ENCODE measurements at places on chromosomes 6 and 20.

DNA sequence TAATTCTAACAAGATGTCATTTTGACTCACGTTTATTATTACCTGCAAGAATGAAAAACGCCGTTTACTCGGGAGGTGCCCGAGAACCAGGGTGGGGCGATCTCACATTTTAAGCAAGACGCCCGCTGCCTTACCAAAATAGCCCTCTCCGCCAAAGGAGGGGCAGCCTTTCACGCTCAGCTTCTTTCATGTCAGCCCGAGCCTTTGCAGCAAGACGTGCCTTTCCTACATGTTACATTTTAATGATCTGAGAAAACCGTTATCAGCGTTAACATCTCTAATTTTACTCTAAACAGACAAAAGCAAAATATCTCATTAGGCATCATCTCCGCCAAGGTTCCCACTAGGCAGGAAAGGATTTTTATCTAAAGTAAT is 2.0 kb downstream of the BACH2 start:
- no peak for DNase-seq

DNA sequence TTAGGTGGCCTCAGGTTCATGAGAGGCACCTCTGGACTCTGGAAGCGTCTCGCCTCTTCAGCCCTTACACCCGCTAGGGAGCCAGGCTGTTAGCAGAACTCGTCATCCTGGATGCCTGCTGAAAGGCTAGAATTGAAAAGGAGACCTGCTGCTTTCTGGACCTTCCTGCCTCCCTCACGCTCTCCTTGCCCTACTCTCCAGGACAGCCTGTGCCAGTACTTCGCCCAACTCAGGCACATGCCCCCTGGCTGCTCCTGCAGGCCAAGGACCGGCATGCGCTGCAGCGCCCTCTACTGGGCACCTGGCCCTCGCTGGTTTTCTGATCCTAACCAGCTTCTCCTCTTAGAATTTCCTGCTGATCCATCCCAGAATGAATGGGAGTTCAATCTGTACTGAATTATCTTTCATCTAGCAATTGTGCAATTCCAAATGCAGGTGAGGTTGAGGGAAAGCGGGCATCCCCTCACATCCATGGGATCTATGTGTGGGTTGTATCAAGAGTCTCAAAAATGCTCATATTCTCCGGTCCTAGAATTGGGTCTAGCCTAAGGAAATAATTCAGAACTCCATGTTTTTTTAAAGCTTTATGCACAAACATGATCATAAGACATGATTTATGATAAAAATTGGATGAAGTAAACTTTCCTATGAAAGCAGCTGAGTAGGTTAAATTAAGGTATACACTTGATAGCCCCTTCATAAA is 78.0 kb downstream of the PTPN1 start:
- peak; percentile 40 for DNase-seq

DNA sequence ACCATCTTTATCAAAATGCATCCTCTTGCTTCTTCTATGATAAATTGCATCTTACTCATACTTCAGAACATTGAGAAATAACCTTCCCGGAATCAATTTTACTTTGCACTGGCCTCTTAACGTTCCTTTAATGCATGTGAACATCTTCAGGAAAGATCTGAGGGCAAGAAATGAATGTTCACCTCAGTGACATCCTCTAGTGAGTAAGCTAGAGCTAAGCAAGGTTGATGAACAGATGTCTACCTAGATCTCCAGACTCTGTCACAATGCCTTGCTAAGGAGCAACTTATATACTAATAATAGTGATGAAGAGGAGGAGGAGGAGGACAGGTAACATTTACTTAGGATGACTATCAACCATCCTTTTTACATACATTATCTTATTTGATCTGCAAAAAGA is 16.8 kb upstream of the HINT3 start:
- DNase-seq, result no peak

- peak; percentile 62 for DNase-seq
These were observed 16.6 kb downstream of the SLC2A12 start for GRCh38 chr6:134035823-134036296.

DNA sequence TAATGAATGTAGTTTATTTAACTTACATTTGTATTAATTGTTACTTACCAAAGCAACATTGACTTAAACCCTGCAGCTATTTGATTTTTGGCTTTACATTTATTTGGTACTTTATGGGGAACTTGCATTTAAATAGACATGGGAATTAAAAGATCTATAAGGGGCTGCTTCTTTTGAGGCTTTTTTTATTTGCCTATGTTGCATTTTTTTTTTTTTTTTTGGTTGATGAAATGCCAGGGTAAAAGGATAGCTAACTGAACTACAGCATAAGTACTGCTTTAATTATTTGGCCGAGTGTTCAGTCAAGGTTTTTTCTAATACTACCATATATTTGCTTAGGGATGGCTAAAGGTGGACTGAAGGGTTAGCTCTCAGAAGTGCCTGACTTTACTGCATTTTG is 62.5 kb upstream of the CDH4 start:
- DNase-seq, result no peak

DNA sequence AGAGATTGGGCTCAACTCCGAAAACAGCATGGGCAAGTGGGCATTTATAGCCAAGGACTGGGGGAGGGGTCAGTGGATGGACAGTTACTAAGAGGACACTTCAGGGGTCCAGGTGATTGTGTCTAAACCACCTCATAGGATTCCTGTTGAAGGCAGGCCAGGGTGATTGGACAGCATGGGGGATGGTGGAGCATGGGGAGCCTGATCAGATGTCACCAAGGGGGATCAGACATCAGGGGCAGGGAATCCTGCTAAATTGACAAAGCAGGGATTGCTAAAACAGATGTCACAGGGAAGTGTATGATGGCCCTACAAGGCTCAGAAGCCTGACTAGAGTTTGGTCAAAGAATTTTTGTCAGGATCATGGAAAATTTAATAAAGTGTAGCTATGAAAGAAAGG is 2.4 kb upstream of the PYGB start:
- no peak for DNase-seq

- no peak for DNase-seq
These were observed 44.9 kb upstream of the FAM83B start for GRCh38 chr6:54801669-54802068.

- DNase-seq, result peak; percentile 29
These were observed 3.7 kb downstream of the PRSS16 start for GRCh38 chr6:27251112-27251605.

- no peak for DNase-seq
These were observed 253.4 kb upstream of the TAB2 start for GRCh38 chr6:149064001-149064659.

DNA sequence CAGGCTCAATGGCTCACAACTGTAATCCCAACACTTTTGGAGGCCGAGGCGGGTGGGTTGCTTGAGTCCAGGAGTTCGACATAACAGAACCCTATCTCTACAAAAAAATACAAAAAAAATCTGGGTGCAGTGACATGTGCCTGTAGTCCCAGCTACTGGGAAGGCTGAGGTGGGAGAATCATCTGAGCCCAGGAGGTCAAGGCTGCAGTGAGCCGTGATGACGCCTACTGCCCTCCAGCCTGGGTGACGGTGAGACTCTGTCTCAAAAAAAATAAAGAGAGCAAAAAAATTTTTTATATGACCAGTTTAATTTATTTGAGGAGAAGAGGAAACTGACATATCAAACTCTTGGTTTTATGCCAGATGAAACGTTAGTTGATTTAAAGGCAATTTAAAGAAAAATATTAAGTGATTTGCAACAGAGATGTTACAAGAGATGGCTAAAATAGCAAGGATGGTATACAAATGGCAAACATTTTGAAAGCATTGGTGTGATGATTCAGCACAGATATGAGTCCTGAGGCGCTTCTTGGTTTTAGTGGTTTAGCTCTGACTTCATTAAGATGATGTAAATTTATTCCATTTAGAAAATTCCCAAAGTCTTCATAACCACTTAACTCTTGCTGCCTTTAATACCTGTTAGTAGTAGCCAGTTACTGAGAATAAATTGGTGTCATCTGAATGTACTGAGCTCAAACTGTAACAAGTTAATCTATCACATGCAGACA is 17.7 kb downstream of the GTF2H5 start:
- DNase-seq, result no peak

- no peak for DNase-seq
These were observed 58.7 kb upstream of the RIN2 start for GRCh38 chr20:19699180-19699971.

DNA sequence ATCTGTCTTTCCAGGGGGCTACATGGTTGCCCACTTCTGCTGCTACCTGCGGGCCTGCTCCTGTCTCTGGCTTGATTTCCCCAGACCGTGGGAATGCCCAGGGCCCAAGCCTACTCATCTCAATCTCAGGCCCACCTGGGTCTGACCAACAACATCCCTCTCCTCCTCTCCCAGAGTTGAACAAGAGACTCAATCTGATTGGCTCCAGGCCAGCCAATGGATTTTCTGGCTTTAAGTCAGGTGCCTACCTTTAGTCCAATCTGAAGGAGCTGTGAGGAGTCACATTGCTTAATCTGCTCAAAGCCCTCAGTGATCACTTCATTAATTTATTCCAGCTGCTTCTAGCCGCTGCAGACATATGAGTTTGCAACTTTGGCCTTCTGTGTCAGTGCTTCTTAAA is 162.4 kb upstream of the KCNG1 start:
- no peak for DNase-seq

GRCh38 chr20:35463455-35464300 is 8.3 kb downstream of the CEP250 start:
- peak; percentile 69 for DNase-seq

DNA sequence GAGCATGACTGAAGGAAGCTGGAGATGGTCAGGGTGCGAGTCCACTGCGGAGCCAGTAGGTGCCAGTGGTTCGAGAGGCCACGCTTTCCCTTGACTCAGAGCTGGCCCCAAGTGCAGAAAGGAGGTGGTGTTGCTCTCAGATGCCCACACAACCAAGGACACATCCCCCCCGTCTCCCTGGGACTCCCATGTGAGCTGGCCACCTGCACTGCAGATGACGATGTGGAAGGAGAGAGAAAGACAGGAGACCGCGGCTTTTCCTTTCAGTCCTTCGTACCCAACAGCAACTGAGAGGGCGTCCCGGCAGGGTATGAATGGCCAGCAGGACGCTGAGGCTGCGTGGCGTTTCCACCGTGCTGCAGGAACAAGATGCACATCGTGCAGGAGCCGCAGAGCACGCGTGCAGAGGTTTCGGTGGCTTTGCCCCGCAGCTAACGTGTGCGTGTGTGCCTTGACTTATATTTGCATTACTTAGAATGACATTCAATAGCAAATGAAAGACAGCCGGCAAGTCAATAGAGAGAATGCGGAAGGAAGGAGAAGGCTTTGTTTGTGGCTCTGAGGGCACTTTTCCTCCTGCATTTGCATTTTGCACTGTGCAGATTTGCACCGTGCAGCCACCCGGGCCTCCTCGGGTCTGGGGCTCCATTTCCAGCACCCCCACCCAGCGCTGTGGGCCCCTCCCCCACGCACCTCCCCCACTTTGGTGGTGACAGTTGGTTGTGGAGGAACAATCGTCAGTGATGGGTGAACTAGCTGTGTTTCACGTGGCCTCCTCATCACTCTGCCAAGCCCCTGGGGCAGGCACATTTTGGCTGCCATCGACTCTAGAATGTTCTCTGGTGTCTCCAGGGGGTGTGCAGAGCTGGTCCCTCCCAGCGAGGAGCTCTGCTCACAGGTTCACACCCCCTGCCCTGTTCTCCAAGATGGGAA is 26.4 kb upstream of the BHLHE23 start:
- peak; percentile 90 for DNase-seq

GRCh38 chr6:424741-425417 is 33.3 kb downstream of the IRF4 start:
- no peak for DNase-seq

DNA sequence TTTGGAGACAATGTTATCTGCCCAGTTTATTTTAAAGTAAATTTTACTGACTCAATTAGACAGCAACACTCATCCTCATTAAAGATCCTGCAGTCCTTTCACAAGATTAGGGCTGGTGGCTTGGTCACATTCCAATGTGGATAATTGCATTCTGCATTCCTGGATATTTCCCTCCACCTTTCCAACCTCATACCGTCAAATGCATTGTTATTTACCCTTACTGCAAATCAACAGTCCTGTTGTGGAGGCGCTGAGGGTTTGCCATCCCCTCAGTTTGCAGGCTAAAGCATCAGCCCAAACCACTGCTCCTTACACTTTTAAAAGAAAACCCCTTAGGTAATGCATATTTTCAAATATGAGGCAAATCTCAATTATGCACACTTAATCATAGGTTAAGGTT is 5.4 kb downstream of the CITED2 start:
- DNase-seq, result no peak

GRCh38 chr6:151911401-151911800 is 103.9 kb downstream of the ESR1 start:
- no peak for DNase-seq
